Breast epithelium (tissue), 4 donors: ENCODE measurements at places on chromosomes 12 and 14.

- DNase-seq, result no peak
Observed at GRCh38 chr14:50758305-50758704, 72.7 kb downstream of the NIN start.

GRCh38 chr12:14238221-14238792 is 127.2 kb upstream of the ATF7IP start:
- no peak for DNase-seq

DNA sequence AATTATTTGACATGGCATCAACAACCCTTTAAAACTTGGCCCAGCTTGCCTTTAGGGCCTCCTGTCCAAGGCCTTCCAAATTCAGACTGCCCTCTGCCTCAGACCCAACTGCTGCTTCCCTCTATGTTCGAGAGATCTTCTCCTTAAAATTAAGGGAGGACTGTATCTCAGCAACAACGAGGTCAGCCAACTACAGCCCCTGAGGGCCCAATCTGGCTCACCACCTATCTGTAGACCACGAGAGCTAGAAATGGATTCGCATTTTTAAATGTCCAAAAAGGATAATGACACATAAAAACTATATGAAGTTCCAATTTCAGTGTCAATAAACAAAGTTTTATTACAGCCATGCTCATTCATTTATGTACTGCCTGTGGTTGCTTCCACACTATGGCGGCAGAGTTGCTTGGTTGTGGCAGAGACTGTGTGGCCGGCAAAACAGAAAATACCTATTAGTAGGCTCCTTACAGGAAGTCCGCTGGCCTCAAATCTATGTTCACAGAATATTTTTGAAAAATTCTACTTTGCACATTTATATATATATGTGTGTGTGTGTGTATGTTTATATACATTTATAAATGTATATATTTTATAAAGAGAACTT is 1026.9 kb downstream of the BCL11B start:
- no peak for DNase-seq

DNA sequence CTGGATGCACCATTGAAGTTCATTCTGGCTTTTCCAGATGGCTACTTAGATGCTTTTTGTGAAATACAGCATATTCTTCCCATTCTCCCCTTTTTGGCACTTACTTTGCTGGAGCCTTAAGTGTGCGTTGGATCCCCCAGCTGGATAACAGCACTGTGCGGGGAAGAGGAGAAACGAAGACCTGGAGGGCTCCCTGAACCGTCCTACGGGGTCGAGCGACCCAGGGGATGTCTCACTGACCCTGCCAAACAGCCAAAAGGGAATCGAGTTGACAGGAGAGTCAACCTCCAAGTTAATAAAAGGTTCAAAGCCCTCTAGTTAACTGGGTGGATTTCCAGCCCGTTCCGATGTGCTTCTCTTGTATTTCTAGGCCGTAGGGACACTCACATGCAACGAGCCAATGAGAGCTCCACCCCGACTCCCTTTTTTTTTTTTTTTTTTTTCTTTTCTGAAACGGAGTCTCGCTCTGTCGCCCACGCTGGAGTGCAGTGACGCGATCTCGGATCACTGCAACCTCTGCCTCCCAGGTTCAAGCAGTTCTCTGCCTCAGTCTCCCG is 1.0 kb upstream of the CAMKK2 start:
- DNase-seq, result no peak

GRCh38 chr12:124321556-124322270 is 26.8 kb downstream of the RFLNA start:
- no peak for DNase-seq

- no peak for DNase-seq
Observed at GRCh38 chr14:97028382-97028781, 231.2 kb downstream of the VRK1 start.

GRCh38 chr12:130330685-130331084 is 7.0 kb upstream of the PIWIL1 start:
- DNase-seq, result no peak

DNA sequence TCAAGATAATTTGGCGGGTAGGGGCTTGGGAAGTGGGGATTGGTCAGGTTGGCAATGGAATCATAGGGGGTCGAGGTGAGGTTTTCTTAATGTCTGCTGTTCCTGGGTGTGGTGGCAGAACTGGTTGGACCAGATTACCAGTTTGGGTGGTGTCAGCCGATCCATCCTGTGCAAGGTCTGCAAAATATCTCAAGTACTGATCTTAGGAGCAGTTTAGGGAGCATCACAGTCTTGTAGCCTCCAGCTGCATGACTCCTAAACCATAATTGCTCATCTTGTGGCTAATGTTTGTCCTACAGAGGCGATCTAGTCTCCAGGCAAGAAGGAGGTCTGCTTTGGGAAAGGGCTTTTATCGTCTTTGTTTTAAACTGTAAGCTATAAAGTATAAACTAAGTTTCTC is 868.4 kb downstream of the DIO2 start:
- DNase-seq, result no peak

GRCh38 chr12:122117979-122118378 is 39.4 kb downstream of the MLXIP start:
- no peak for DNase-seq

- DNase-seq, result no peak
Observed at GRCh38 chr12:103178366-103179080, 221.0 kb downstream of the ASCL1 start.

DNA sequence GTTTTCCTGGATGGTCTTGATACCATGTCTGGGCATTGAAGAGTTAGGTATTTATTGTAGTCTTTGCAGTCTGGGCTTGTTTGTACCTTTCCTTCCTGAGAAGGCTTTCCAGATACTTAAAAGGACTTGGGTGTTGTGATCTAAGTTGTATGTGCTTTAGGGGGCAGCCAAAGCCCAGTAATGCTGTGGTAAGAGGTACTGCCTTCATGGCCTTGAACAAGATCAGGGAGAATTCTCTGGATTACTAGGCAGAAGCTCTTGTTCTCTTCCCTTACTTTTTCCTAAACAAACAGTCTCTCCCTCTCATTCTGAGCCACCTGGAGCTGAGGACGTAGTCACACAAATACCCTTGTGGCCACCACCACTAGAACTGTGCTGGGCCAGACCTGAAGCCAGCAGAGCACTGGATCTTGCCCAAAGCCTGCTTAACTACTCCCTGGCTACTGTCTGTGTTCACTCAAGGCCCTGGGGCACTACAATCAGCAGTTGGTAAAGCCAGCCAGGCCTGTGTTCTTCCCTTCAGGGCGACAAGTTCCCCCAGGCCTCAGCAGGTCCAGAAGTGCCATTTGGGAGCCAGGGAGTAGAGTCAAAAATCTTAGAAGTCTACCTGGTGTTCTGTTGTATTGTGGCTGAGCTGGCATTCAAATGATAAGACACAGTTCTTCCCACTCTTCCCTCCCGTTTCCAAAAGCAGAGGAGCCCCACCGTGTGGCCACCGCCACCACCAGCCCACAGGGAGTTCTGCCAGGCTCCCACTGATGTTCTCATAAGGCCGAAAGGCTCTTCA is 11.4 kb downstream of the PRORP start:
- DNase-seq, result no peak

GRCh38 chr12:91662021-91662420 is 479.4 kb upstream of the DCN start:
- no peak for DNase-seq

GRCh38 chr12:13116259-13116658 is 12.8 kb upstream of the GSG1 start:
- DNase-seq, result no peak

DNA sequence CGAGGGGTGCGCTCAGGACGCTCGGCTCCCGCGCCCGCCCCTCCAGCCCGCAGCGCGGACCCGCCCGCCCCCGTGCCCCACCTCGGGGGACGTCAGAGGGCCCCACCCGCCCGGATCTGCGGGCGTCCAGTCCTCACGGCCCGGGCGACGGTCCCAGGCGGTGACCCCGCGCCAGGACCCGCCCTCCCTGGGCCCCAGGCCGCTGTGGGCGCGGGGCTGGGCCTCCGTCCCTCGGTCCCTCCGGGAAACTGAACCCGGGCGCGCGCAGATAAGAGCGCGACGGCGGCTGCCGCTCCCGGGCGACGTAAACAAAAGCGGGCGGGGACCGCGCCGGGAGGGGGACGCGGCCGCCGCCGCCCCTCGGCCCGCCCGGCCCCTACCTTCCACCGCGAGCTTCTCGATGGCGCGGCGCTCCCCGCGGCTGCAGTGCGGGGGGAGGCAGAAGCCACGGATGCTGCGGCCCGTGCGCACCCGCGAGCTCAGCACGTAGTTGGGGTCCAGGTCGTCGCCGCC is 1.1 kb downstream of the CKB start:
- DNase-seq, result no peak
